ENCODE measurements at places on chromosomes 1 and 21. TPM values are rescaled to one million over a fixed set of nuclear protein-coding genes. Genes with fewer than 3 reads are reported as not detected.

The SLC45A1 gene
- total RNA-seq, result 1.4 TPM

The SWT1 gene
- total RNA-seq, result 8.7 TPM

The HAX1 gene
- total RNA-seq, result 149 TPM

The HRNR gene
- not detected for total RNA-seq

The LCE6A gene
- total RNA-seq, result not detected

The GNG4 gene
- under 0.01 TPM for total RNA-seq

The RCC1 gene
- total RNA-seq, result 114 TPM

The C1orf226 gene
- total RNA-seq, result 0.56 TPM

The TSPEAR gene
- not detected for total RNA-seq

The MEX3A gene
- total RNA-seq, result 1.2 TPM

The SMIM1 gene
- total RNA-seq, result not detected

The CYP4A22 gene
- not detected for total RNA-seq
